ENCODE measurements at places on chromosomes 3 and 15. TPM values are rescaled to one million over a fixed set of nuclear protein-coding genes. Genes with fewer than 3 reads are reported as not detected.

- DNase-seq, result no peak
Observed at GRCh38 chr3:51773529-51774056, 5.4 kb downstream of the IQCF6 start.

- no peak for DNase-seq
Observed at GRCh38 chr3:25820816-25821486, 31.1 kb downstream of the OXSM start.

GRCh38 chr3:37162501-37163245 lies 11.7 kb downstream of the LRRFIP2 start:
- DNase-seq, result no peak

DNA sequence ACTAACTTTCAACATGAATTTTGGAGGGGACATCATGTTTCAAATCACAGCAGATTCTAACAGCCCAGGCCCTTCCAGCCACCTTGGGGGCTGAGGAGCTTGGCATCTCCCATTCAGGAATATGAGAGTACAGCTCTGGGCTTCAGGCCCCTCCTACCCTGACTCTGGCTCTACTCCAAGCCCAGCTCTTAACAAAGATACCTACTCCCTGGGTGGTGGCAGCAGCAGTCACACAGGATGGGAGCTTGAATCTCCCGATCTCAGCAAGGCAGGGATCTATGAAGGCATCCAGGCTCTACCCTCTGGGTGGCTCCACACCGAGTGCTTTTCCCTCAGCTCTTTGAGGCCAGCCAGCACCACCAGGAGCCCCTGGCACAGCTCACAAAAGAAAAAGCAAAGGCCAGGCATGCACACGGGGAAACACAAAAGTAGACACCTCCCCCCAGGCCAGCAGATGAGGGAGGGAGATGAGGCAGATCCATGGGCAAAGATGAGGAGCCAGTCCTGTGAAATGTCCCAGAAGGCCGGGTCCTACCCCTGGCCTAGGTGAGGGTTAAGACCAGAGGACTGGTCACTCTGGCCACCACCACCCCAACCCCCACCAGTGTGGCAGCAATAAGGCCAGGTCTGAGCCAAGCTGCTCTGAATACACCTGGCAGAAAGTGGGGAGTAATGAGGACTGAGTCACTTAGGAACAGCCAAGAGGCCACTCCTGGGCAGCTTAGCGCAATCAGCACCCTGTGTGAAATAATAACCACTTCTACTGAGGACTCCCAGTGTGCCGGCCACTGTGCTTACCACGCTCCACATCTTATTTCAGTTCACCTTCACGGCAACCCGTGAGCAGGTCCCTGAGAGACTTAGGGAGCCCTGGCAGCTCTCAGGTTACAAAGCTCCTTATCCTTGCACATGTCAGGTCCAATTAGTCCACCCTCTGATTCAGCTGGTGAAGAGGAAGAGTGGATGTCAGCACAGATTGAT lies 24.3 kb downstream of the PLA2G4F start:
- DNase-seq, result no peak

GRCh38 chr3:120839120-120839519 lies 68.9 kb upstream of the STXBP5L start:
- no peak for DNase-seq

GRCh38 chr3:5239602-5240001 lies 52.1 kb downstream of the EDEM1 start:
- no peak for DNase-seq

- no peak for DNase-seq
Observed at GRCh38 chr15:29135309-29135657, 134.3 kb downstream of the NSMCE3 start.

DNA sequence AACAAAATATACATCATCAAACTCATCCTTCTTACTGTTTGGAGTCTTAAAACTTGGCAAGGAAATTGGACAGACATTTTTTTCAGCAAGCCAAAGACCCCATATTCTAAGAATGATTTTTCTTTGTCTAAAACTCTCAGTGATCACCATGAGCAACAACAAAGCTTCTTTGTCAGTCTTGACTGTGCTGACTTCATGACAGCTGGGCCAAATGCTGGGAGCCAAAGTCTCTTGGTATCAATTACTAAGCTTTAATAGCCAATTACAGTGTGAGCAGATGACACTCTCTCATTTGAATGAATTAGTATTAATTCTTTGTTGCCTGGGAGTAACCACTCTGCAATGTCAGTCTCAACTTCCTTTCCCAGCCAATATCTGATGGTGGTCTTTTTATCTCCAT lies 48.1 kb upstream of the GK5 start:
- no peak for DNase-seq

DNA sequence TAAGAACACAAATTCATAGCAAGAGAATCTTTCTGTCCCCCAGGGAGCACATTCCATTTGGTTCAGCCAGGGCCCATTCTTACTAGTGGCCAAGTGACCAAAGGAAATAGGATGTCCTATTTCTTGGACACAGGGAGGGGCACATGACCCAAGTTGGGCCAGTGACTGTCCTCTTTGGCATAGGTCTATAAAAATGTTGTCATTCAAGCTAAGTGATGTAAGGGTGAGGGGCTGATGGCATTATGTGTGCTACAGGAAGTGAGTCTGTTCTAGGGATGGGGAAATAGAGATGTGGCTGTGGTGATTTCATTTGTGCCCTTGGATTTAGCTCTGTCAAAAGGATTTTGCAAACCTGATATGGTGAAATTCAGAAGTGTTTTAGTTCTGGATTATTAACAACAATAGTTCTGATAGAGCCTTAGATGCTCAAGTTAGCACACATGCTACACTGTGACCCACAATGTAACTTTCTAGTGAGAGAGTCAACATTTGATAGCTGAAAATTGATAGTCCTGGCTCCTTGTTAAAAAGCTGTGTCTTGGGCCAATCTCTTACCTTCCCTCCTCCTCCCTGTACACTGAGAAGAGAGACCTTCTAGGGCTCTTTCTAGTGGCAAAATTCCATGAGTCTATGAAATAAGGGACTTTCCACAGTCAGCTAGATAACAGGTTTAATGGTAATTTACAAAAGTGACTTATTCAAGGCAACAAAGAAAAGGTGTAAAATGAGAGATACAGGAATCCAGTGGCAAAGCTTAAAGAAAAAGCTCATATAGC lies 117.2 kb downstream of the THRB start:
- no peak for DNase-seq

GRCh38 chr3:65785065-65785645 lies 253.6 kb downstream of the MAGI1 start:
- peak; percentile 17 for DNase-seq

- DNase-seq, result no peak
Observed at GRCh38 chr3:65752636-65753035, 286.1 kb downstream of the MAGI1 start.

- no peak for DNase-seq
Observed at GRCh38 chr3:162517110-162517509, 1020.5 kb downstream of the OTOL1 start.

- DNase-seq, result no peak
Observed at GRCh38 chr15:91528801-91529200, 324.7 kb upstream of the SLCO3A1 start.

GRCh38 chr15:58430224-58430787 lies 1.5 kb upstream of the LIPC start:
- no peak for DNase-seq

DNA sequence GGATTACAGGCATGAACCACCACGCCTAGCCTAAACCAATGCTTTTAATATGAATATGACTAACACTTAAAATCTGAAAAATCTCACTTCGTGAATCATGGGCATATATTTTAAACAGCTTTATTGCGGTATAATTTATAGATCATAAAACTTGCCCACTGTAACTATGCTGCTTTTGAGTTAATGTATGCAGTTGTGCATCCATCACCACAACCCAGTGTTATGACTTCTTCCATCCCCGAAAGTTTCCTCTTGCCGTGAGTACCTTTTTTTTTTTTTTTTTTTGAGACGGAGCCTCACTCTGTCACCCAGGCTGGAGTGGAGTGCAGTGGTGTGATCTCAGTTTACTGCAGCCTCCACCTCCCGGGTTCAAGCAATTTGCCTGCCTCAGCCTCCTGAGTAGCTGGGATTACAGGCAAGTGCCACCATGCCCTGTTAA lies 7.1 kb downstream of the KAT2B start:
- DNase-seq, result no peak

- DNase-seq, result no peak
Observed at GRCh38 chr3:54192026-54192425, 69.7 kb downstream of the CACNA2D3 start.

- no peak for DNase-seq
Observed at GRCh38 chr3:125115640-125116039, 59.8 kb upstream of the HEG1 start.

GRCh38 chr3:161244538-161244937 lies 23.4 kb downstream of the NMD3 start:
- no peak for DNase-seq

DNA sequence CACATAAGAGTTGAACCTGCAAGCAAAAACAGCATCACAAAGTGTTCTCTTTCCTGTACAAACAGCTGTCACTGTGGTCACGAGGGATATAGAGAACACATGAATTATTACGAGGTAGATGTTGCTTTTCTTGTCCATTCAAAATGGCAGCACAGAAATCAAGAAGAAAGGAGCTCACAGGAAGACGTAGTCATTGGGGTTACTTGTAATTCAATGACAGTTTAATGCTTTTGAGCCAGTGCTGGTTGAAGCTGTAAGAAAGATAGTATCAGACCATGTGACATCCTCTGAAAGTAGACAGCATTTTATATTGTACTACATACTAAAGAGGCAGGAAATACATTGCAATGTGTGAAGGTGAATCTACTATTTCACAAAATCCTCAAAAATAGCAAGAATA lies 140.4 kb downstream of the ABI3BP start:
- DNase-seq, result no peak

DNA sequence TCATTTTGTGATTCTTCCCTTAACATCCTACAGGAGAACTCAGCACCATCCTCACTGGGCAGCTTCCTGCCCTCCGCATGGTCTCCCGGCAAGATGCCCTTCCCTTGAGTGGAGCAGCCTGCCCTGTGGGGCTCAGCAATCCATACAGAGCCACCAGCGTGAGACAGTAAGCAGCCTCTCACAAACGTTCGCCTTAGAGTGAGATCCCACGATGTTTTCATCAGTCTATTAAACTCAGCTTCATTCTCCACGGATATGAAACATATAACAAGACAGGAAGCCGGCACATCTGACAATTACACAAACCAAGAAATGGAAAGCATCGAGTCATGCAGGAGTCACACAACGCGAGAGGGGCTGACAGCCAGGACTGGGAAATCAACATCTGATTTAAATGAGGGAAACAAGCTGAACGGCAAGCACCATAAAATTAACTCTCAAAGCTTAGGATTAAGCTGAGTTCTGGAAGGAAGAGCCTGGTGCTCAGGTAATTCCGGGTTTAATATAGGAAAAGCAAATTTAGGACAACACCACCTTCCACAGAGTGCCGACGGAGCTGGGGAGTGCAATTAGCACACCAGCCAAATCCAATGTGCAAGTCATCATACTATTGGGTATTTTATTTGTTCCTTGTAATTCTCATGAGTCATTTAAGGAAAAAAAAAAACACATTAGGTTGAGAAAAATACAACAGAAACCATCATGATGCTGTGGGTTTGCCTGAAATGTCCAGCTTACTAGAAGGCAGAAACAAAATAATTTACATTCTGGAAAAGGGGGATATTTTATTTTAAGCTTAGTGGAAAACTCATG lies 272.0 kb downstream of the OCA2 start:
- DNase-seq, result no peak

GRCh38 chr3:60579734-60580133 lies 671.5 kb downstream of the FHIT start:
- DNase-seq, result no peak

- DNase-seq, result peak; percentile 68
Observed at GRCh38 chr15:101501703-101502373, 12.3 kb upstream of the PCSK6 start.

DNA sequence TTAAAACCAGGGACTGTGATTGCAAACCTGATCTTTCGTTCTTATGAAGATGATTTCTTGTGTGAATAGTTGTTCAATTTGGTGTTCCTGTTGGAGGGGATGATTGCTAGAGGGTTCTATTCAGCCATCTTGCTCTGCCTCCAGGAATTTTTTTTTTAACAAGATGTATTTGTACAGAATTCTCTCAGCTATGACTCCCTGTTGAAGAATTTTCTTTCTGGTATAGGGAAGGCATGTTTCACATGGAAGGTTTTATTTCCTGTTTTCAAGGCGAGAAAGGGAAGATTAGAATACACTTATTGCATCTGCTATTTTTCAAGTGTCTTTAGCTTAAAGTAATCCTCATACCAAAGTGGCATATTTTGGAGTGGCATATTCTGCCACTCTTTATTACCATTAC lies 5.6 kb upstream of the LRRC34 start:
- no peak for DNase-seq

GRCh38 chr15:68774120-68774519 lies 46.6 kb downstream of the ANP32A start:
- DNase-seq, result no peak

DNA sequence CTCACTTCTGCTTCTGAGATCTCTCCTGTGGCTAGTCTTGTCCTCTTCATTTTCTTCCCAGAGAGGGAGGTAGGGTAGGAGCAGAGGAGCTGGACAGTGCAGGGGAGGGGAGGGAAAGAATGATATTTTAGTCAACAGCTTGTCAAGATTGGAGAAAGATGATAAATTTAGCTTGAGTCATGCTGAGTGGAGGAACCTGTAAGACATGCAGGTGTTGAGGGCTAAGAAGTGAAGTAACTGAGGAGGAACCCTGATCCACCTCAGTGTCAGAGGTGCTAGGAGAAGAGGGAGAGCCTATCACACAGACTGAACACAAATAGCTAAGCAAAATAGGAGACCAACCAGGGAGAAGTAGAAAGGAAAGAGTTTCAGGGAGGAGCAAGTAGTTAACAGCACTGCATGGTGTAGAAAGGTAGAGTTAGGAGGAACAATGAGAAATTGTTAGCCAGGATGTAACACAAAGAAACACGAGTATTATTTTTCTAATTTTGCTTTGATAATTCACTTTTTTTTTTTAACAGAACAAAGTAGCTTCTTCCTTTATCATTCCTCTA lies 108.2 kb upstream of the CHRM5 start:
- DNase-seq, result no peak

GRCh38 chr3:89434621-89435380 lies 327.4 kb downstream of the EPHA3 start:
- no peak for DNase-seq

DNA sequence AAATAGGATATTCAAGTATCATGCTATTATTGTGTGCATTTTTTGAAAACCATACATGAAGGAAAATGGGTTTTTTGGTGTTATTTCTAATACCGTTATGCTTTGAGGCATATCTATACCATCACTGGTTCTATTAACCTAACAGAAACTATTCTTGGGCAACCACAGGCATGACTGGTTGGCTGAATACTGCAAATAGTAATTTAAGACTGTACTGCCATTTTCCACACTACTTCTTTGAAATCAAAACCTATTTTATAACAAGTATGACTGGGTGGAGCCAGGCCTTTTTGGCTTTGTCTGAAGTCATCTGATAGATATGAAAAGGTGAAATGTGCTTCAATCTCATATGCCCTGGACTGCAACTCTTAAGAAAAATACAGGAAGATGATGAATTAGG lies 115.1 kb downstream of the ULK4 start:
- DNase-seq, result no peak

- DNase-seq, result no peak
Observed at GRCh38 chr3:54034971-54035370, 87.4 kb upstream of the CACNA2D3 start.

Gene PLSCR1
- total RNA-seq, result 887 TPM

Gene PKM
- total RNA-seq, result 1,922 TPM

Gene KLHDC8B
- 5.4 TPM for total RNA-seq

Gene CEP19
- total RNA-seq, result 1.2 TPM

Gene STXBP5L
- not detected for total RNA-seq

Gene HRG
- total RNA-seq, result 0.40 TPM

Gene CHST2
- 0.34 TPM for total RNA-seq

Gene C15orf39
- total RNA-seq, result 77.2 TPM

Gene MFN1
- 79.9 TPM for total RNA-seq

Gene CLRN1
- total RNA-seq, result not detected

Gene SKOR1
- 0.27 TPM for total RNA-seq

Gene RPUSD2
- total RNA-seq, result 9.2 TPM

Measured in Calu3 (cell line).